Heart left ventricle (tissue), 16 donors: ENCODE measurements at places on chromosomes 1 and 21. TPM values are rescaled to one million over a fixed set of nuclear protein-coding genes. Genes with fewer than 3 reads are reported as not detected.

Gene DBT
- 15.6 TPM for total RNA-seq

Gene ZBTB17
- 27.8 TPM for total RNA-seq

Gene EDN2
- not detected for total RNA-seq

Gene FCGR2B
- 6.1 TPM for total RNA-seq

Gene GPA33
- total RNA-seq = not detected

Gene SERPINC1
- total RNA-seq = not detected
